ENCODE measurements at places on chromosomes 1 and 21.

- DNase-seq = no peak
Observed at GRCh38 chr1:82034812-82035211, 234.1 kb downstream of the ADGRL2 start.

GRCh38 chr1:98559291-98559690 is 102.2 kb upstream of the SNX7 start:
- DNase-seq = no peak

DNA sequence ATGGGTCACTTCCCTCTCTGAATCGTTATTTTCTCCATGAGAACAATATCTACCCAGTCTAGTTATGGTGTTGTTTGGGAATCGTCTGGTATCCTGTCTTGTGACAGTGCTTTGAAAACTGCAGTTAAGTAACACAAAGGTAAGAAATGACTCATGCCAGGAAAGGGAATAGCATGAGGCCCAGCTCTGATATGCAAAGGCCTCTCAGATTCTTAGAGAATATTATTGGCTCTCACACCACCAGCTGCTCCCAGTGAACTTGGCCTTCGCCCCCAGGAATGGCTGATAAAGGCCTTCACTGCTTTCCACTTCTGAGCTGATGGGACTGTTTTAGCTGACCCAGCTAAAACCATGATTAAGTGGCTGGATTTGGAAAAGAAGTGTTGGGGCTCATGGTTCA is 27.1 kb downstream of the NEK2 start:
- no peak for DNase-seq

- no peak for DNase-seq
Observed at GRCh38 chr1:26012864-26013263, 8.7 kb upstream of the EXTL1 start.

GRCh38 chr1:67767103-67767782 is 66.0 kb downstream of the GNG12 start:
- DNase-seq = no peak

- peak; percentile 43 for DNase-seq
Observed at GRCh38 chr1:111563619-111564018, 56.0 kb upstream of the RAP1A start.

DNA sequence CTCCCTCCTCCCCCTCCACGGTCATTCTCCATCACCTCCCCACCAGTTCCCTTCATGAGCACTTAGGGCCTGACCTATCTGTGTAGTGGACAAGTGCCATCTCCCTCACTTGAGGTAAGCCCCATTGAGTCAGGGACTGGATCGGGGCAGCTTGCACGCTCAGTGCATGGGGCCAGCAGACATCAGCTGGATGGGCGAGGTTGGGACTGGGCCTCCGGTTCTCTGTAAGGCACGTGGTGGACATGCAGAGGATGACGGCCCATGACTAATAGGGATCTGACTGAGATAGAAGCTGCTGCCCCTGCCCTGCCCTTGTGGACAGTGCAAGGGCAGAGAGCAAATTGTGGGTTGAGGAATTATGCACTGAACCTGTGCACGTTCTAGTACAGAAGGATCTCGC is 120.4 kb upstream of the C1orf174 start:
- DNase-seq = no peak

DNA sequence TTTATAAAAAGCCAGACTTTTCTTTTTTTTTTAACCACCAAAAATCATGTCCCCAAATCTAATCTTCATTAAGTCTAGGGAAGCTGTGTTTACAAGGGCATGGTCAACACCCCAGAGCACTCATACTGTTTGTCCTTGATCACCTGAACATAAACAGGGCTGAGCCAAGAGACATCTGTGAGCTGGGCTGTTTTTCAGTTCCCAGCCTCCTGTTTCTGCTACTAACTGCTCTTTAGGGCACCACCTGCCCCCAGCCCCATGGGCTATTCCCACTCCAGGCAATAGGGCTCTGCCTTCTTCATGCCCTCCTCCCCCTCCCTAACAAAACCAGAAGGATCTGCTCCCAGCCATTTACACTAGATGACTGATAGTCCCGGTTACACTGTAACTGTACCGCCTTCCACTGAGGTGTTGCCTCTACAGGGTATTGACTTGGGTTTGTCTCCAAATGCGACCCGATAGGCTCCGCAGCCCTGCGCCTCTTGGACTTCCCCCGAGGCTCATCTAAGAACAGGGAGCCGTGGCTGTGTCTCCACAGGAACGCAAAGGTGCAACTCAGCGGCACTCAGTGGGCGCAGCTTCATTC is 11.7 kb upstream of the SLC26A9 start:
- no peak for DNase-seq

DNA sequence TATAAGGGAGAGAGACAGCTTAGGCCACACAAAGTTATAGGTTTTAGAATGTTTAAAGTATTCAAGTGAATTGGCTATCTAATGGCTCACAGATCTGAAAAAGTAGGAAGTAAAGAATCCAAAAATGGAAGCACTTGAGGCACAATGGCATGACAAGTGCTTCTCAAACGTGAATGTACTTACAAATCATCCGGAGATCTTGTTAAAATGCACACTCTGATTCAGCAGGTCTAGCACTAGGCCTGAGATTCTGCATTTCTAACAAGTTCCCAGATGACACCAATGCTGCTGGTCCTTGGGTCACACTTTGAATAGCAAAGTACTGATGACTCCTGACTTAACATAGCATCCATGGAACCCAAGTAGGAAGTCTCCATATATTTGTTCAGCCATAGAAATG is 20.9 kb upstream of the AGL start:
- no peak for DNase-seq

DNA sequence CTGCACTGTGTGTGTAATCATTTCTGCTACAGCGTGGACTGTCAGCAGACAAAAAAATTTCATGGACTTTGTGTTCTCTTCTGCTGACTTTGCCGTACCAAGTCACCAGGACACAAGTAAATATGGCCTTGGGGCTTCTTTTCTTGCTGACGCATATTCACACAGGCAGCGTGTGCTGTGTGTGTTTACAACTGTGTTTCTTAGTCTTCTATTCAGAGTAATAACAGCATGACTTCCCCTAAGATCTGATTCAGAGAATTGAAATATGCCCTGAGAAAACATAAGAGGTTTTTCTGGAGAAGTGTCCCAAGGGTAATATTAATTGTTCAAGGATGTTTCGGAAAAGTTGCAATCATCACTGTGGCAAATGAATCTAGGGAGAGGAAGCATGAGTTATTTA is 47.1 kb upstream of the DYNLT5 start:
- peak; percentile 18 for DNase-seq

GRCh38 chr21:42666023-42666747 is 12.8 kb downstream of the PDE9A start:
- no peak for DNase-seq

DNA sequence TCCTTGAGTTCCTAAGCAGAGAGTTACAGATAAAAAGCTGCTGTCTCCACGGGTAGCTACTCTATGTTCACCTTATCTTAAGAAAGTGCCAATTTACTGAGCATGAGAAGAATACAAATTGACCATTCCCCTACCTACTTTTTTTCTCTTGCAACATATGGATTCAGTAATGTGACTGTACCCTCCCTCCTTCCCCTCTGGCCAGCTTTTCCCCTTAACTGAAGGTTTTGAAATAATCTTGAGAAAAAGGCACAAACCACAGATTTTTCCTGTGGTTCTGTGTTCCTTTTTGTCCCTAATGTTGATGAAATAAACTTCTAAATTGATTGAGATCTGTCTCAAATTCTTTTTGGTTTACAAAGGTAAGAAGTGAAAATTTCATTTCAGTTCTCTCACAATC is 2.6 kb upstream of the CD2 start:
- no peak for DNase-seq

GRCh38 chr1:170669586-170670530 is 5.9 kb downstream of the PRRX1 start:
- DNase-seq = no peak

DNA sequence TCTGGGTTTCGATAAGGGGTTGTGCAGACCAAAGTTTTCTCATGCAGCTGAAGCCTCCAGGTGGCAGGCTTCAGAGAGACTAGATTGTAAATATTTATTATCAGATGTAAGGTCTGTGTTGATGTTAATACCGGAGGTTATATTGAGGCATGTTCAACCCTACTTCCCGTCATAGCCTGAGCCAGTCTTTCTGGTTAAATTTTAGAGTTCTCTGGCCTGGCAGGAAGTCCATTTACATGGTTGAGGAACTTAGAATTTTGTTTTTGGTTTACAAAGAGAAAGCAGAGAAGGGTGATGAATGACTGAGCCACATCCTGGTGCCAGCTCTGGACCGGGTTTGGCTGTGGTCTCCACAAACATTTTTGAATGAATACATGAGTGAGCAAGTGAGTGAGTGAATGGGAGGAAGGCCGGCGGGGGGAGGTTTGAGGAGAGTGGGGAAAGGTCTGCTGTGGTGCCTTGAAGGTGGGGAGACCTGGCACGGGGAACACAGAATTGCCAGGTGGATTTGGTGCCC is 218.5 kb downstream of the DISC1 start:
- DNase-seq = no peak

DNA sequence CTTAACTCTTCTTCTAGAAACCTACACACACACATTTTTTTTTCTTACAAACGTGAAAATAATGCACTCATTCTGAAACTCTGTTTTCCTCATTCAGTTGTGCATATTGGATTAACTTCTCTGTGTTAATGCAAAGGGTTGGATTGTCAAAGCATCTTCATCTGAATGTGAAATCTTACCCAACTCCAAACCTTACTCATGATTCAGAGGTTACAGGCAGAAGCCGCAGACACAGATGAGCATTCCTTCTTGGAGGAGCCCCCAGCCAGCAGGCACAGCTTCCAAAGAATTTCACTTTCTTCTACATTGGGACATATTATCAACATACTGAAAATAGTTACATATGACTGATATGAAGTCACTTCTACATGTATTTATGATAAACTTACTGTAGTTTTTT is 15.7 kb downstream of the PATJ start:
- no peak for DNase-seq

DNA sequence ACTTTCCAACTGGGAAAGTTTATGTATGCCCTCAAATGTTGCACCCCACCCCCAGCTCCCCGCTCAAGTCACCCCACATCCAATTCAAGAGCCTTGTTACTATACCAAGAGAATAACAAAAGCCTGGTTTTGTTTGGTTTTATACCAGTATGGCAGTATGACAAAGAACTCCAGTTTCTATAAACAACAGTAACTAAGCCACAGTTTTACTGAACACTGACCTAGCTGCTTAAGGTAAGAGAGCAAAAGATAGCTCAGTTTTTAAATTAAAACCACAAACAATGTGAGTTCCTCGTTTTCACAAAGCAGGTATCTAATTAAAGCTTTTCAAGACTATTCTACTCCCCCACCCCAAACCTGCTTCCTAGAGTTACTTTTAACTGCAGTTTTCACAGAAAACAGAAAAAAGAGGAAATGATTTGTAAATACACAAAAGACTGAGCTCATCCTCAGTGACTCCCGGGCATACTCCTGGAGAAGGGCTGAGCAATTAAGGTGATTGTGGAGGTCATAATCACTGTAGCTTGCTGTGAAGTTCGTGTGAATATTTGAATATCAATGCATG is 59.3 kb upstream of the LHX8 start:
- DNase-seq = no peak

GRCh38 chr1:159554261-159554660 is 18.5 kb upstream of the OR10J5 start:
- DNase-seq = no peak

GRCh38 chr1:218996362-218996761 is 177.3 kb upstream of the LYPLAL1 start:
- DNase-seq = no peak

- no peak for DNase-seq
Observed at GRCh38 chr1:31745096-31745945, 18.8 kb downstream of the ADGRB2 start.

DNA sequence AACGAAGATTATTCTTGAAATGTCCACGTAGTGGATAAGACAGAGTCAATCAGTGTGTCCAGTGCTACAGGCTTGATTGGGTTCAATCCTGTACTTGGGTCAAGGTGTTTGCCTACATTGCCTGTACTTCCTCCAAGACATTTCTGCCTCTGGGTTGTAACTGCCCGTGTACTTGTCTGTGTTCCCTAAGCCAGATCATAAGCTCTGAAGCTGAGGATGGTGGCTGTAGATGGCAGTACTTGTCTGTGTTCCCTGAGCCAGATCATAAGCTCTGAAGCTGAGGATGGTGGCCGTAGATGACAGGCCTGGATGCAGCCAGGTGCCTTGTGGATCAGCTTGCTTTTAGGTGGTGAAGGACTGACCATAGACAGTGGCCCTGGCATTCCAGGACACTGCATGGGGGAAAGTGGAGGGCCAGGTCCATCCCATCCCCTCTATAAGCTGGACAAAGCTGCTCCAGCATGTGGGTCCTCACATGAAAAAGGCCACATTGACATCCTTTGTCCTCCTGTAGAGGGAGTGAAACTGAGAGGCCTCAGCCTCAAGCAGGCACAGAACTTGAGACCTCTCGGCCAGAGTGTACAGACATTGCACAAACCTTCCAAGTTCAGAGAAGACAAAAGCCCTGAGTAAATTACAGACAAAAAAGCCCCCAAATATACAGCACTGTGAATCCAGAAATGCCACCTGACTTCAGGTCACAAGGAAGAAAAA is 2.0 kb upstream of the SRM start:
- no peak for DNase-seq

DNA sequence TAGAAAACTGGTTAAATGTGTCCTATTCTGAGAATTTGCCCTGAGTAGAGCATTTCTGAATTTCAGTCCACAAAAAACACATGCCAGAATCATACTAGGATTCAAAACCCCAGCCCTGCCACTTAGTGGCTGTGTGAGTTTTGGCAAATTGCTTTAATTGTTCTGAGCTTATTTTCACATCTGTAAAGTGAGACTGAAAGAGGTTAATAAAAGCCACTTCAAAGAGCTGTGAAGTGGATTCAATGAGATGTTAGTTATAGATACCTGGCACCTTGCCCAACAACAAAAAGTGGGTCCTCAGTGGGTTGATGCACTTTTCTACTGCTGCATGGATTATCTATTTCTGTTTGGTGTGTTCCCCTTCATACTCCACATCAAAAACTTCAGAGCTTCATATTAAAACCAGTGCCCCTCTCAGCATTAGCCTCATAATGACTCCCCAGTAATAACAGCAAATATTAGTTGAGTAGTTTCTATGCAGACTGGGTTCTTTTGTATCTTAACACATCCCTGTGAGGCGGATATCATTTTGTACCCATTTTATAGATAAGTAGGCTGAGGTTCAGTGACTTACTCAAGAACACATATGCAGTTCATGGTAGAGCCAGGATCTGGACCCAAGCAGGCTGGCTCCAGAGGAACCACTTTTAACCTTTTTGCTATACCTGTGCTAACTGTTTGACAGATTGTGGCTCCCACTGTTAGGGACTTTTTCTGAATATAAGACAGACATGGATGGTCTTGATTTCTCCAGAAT is 14.2 kb upstream of the ADORA3 start:
- no peak for DNase-seq

GRCh38 chr1:204871405-204872037 is 859 bp downstream of the NFASC start:
- no peak for DNase-seq

DNA sequence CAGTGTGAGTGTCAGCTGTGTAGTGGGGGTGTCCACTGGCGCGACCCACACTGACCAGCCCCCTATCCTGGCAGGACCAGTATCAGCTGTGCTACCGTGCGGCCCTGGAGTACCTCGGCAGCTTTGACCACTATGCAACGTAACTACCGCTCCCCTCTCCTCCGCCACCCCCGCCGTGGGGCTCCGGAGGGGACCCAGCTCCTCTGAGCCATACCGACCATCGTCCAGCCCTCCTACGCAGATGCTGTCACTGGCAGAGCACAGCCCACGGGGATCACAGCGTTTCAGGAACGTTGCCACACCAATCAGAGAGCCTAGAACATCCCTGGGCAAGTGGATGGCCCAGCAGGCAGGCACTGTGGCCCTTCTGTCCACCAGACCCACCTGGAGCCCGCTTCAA is 28.1 kb upstream of the KDM4A start:
- DNase-seq = no peak

GRCh38 chr1:3531928-3532327 is 77.5 kb downstream of the ARHGEF16 start:
- DNase-seq = no peak
